Activated CD8-positive, alpha-beta memory T cell treated with anti-CD3 and anti-CD28 coated beads for 48 hours (primary cell): ENCODE measurements at places on chromosomes 12 and 14.

DNA sequence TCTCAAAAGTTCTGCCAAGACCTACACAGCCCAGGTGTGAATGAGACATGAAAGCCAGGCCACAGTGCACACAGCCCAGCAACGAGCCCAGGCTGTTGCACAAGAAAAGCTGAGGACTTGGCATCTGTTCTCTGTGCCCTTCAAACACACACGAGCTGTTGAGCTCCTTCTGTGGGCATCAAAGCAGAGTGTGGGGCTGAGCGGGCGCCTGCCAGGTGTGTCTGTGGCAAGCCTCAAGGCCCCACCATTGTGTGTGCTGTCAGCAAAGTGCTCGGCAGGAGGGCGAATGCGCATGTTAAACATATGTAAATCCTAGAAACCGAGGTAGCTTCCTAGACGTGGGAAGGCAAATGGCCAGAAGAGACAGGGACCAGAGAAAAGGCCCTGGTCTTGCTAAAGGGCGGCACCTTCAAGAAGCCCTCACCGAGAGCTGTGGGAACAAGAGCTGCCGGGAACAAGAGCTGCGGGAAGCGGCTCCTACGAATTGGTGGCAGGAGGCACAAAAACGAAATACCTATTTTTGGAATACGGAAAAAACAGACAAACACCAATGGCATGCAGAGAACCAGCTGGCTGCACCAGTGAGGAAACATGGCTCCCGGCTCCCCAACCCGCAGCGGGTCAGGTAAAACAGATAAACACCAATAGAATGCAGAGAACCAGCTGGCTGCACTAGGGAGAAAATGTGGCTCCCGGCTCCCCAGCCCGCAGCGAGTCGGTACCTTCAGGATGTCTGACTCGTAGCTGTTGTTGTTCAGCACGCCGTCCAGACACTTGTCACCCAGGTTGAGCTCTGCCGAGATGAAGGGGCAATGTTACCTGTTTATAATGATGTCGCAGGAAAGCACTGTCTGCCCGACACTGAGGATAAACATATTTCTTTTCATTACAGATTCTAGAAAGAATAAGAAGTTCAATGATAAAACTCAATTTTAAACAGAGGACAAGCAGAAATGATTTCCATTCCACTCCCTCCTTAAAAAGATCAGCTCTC is 19.0 kb upstream of the GOLGA3 start:
- DNase-seq: no peak

DNA sequence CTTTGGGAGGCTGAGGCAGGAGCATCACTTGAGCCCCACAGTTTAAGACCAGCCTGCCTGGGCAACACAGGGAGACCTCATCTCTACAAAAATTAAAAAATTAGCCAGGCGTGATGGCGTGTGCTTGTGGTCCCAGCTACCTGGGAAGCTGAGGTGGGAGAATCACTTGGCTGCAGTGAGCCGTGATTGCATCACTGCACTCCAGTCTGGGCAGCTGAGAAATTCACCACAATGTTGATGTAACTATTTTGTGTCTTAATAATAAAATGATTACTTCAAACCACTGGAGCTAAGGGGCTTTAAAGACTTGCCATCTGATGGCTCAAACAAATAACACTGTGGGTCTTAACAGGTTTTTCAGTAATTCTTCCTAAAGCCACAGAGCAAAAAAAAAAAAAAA is 10.8 kb downstream of the ERH start:
- no peak for DNase-seq

DNA sequence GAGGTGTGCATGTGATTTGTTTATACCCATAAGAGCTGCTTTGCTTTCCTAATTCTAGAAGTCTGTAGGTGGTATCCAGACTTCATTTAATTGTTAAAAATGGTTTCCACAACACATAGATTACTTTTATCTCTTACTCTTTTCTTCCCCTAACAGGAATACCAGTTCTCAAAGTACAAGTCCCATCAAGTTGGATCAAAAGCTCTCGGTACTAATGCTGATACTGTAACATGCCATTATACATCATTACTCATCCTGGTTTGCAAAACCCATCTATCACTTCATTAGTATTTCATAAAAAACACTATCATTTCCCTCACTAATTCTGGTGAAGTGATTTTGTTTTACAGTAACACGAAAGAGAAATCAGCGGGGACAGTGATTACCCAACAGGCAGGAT is 94.3 kb downstream of the PPP2R5E start:
- no peak for DNase-seq

- no peak for DNase-seq
These were observed 6.7 kb downstream of the TRMT5 start for GRCh38 chr14:60974090-60974651.

DNA sequence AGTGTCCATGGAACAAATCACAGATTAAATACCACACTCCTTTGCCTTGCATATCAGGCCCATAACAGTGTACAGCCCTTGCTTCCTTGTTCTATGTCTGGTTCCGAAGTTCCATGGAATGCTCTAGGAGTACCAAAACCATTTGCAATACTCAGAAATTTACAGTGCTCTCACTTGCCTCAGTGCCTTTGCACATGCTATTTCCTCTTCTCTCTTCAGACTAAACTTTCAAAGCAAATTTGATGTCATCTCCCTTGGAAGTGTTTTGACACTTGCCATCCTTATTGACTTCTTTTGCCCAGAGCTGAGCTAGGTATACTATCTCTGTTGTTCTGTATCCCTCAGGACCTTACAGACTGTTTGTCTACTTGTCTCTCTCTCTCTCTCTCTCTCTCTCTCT is 6.1 kb downstream of the ANO4 start:
- DNase-seq: no peak

- DNase-seq: no peak
These were observed 469 bp downstream of the NGB start for GRCh38 chr14:77270361-77271112.

DNA sequence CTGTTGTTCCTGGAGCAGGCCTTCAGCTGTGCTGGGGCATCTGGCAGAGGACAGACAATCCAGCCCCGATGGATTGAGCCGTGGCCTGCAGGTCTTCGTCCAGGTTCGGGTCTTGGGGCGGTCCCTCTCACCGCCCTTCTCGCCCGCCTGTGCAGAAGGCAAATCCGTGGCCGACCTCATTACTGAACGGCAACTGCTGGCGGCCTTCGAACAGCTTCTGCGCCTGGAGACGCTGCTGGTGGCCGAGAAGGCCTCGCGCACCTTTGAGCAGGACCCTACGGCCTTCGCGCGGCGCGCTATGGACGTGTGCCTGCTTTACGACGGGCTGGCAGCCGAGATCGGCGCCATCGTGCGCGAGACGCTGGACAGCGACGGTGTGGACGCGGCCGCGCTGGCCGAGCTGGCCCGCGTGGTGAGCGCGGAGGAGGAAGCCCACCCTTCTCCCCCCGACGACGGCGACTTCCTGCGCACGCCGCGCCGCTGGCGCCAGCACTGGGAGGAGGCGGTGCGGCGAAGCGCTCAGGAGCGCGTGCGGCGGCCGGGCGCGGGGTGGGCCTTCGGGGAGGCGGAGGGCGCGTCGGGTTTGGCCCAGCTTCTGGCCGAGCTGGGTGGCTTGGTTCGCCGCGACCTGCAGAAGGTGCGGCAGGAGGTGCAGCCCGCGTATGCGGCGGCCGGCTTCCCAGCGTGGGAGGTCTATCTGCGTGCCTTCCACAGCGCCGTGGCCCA is 7.6 kb downstream of the EXOC3L4 start:
- no peak for DNase-seq

DNA sequence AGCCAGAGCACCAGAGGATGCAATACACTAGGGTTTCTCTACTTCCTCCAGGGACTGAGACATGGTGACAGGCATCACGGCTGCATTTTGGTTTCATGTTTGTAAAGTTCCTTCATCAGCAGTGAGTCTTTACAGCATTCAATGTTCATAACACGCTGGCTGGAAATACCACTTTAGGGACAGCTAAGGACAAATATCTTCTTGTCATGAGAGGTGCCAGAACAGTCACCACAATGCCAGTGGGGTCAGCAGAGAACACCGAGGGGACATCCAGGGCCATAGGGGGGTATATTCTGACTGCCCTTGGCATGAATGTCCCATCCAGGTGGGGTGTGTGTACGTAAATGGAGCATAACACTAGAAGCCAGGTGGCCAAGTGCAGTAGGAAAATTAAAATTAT is 72.3 kb downstream of the CCDC60 start:
- no peak for DNase-seq

GRCh38 chr14:104820669-104821228 is 19.8 kb downstream of the ZBTB42 start:
- DNase-seq: no peak

- DNase-seq: no peak
These were observed 87.8 kb upstream of the GZMB start for GRCh38 chr14:24721775-24722174.

- DNase-seq: no peak
These were observed 1646.2 kb upstream of the FLRT2 start for GRCh38 chr14:83883732-83884131.

GRCh38 chr12:40093512-40093911 is 12.4 kb downstream of the SLC2A13 start:
- no peak for DNase-seq

DNA sequence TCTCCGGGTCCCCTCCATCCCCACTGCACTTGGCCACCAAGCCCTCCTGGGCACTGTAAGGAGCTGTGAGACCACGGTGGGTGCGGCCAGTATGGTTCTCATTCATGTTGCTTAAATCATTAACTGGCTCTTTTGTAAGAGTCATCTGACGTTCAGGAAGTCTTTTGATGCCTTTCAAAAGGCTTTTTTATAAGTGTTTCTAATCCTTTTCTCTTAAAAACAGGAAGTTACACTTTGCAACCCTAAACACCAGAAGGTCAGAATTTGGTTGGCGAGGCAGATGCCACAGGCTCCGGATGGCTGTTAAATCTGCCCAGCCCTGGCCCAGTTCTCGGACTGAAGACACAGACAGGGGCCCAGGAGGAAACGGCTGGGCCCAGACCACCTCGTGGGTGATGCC is 26.1 kb upstream of the DIO3 start:
- DNase-seq: no peak

GRCh38 chr14:104304451-104305351 is 166.3 kb downstream of the KIF26A start:
- no peak for DNase-seq

DNA sequence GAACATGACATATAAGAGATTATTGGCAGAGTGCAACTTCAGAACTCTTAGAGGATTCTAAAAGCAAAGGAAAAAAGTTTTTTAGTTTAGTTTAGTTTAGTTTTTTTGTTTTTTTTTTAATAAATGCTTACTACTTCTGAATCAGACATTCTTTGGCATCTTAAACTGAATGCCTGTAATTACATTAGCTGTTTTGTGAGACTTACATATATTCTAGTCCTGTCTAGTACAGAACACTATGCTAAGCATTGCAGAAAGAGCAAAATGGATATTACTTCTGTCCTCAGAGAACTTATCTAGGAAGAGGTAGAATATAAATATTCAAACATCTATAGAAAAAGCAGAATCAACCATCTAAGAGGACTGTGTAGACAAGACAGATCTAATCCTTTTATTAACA is 133.2 kb downstream of the RAD51B start:
- no peak for DNase-seq

GRCh38 chr14:60276347-60276746 is 27.3 kb downstream of the PPM1A start:
- DNase-seq: no peak

- DNase-seq: no peak
These were observed 1.5 kb downstream of the CIPC start for GRCh38 chr14:77099425-77100167.
